ENCODE measurements at places on chromosomes 1 and 21.

DNA sequence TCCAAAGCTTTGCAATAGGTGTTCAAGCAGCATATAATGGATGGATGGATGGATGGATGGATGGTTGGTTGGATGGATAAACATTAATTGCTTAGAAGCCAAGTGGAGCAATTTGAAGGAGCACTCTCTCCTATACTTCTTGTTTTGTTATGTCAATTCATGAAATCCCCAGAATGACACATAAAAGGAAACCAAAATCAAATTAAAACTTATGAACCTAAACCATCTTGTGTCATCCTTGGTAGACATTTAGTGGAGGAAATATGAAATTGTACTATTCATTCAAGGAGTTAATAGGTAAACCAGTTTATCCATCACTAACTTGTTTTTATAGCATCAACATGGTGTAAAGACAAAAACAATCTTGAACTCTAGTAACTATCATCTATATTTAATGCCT is 122.5 kb downstream of the NR5A2 start:
- peak; percentile 69 for DNase-seq

DNA sequence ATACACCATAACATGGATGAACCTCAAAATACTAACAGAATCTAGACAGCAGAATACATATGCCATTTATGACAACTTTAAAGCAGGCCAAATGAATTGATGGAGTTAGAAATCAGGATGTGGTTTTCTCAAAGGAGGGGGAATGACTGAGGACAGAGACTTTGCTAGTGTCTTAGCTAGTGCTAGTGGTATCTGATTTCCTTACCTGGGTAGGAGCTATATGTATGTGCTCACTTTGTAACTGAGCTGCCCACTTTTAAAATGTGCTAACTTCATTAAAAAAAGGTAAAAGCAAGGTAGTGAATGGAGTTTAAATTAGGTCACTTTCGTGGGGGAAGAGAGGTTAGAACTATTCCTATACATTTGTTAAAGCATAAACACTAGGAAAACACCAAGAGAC is 2.6 kb downstream of the GTF2B start:
- no peak for DNase-seq

- DNase-seq, result no peak
Measured at GRCh38 chr1:216064643-216065042, 358.6 kb downstream of the USH2A start.

DNA sequence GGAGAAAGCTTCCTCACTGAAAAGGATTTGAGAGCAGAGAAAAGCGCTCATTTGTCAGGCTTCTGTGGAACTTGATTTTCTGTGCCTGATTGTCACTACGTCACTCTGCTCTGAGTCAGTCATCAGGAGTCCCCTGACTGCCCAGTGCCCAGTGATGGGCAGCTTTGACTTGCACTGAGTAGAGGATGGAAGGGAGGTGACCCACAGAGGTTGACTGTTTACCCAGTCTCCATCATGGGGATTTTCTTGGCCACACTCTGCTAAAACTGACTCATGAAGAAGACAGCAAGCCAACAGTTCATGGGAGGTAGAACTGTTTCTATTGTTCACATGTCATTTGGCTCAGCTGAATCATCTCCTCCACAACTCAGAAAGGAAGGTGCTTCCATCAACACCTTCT is 82.1 kb upstream of the DUSP10 start:
- peak; percentile 28 for DNase-seq

DNA sequence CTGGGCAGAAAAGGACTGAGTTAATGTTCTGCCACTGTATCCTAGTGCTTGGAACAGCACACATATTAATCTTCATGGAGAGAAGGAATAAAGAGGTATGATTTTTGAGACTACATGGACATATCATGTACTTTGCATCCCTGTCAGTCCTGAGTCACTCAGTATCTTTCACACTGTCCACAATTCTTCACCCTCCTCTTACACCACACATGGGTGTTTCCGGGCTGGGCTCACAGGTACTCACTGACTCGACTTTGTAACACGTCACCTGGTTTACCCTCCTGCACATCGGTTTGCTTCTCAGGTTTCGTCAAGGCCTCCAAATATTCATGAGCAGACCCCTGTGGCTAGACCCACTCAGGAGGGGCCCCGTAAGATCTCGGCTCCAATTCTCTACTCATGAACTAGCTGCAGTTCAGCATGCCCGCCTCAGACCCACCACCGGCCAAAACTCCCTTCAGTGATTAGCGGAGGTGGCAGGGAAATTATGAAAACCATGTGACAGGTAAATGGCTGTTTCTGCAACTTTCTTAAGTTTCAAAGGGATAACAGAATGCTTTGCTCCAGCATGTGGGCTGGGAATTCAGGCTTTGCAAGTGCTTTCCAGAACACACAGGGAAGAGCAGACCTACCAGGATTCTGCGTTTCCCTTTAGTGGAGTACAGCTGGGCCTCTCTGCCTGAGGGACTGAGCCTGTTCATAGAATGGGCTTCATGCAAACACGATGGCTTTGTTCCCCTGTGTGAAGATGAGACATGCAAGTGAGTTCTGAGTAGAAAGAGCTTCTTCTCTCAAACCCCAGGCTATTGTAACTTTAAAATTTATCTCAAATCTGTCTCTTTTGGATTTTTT is 31.3 kb upstream of the TRABD2B start:
- no peak for DNase-seq

- DNase-seq, result no peak
Measured at GRCh38 chr1:85496941-85497582, 32.1 kb upstream of the DDAH1 start.

DNA sequence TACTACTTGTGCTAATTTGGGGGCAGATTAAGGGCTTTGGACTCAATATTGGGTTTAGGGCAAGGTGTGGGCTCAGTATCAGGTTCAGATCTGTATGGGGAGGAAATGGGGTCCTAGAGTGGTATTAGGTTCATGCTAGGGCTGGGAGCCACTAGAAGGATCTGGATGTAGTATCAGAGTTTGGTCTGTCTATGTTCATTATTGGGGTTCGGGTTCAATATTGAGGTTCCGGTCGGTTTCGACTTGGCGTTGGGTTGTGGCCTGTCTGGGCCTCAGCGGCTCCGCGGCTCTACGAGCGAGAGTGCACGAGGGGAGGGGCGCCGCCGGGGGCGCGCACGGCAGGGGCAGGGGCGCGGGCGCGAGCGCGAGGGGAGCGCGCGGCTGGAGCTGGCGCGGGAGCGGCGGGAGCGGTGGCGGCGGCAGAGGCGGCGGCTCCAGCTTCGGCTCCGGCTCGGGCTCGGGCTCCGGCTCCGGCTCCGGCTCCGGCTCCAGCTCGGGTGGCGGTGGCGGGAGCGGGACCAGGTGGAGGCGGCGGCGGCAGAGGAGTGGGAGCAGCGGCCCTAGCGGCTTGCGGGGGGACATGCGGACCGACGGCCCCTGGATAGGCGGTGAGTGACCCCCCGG is at the start of gene PTPRF:
TSS of gene PTPRF (plus strand) at position 401 of the 624 bp plus-strand sequence. CDS start 14,193 bp downstream, outside the sequence.
- DNase-seq, result peak; percentile 35

- DNase-seq, result peak; percentile 88
Measured at GRCh38 chr21:38478782-38479181, 19.5 kb downstream of the ERG start.

DNA sequence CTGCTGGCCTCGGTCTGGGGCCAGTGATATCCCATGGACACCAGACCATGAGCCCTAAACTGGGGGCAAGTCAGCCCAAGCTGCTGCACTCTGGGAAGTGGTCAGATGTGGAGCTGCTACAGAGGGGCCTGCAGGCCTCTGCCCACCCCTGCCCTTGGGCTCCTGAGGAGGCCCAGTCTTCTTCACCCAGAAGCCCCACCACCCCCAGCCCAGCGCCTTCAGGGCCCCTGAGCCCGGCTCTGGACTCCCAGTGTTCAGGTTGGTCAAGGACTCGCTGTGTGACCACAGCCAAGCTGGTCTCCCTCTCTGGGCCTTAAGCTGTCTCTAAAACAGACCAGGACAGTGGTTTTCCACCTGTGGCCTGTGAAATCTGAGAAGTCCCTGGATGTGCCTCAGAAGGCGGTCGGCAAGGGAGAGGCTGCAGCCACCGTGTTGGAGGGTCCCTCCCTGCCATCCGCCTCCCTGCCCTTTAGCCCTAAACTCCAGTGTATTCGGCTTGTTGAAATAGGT is 79.7 kb upstream of the TMEM51 start:
- no peak for DNase-seq
